Activated CD4-positive, alpha-beta T cell treated with anti-CD3 and anti-CD28 coated beads for 36 hours (primary cell): ENCODE measurements at places on chromosomes 7 and 10. TPM values are rescaled to one million over a fixed set of nuclear protein-coding genes. Genes with fewer than 3 reads are reported as not detected.
A peak's percentile ranks its signal among the peaks of the same experiment; 100 is the strongest.

The PCLO gene
- total RNA-seq: not detected

- DNase-seq: no peak
Observed at GRCh38 chr10:121099592-121099991, 248.4 kb downstream of the WDR11 start.

DNA sequence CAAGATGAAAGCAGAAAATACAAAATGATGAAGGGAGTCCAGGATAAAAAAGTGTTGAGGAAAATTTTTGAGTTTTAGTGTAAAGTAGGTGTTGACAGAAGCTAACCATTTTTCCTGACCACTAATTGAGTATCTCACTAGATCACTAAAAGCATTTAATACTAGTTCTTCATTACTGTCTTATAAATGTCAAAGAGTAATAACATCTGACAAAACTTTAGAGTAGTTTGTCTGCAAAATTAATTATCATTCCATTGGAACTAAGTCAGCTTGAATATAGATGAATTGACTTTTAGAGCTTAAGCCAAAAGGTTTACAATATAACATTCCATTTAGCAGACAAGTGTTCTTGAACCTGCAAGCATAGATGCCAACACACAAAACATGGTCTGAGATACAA lies 232.9 kb downstream of the FOXP2 start:
- DNase-seq: no peak

The HYAL4 gene
- 0.25 TPM for total RNA-seq

GRCh38 chr7:85392326-85392725 lies 205.5 kb upstream of the SEMA3D start:
- no peak for DNase-seq

DNA sequence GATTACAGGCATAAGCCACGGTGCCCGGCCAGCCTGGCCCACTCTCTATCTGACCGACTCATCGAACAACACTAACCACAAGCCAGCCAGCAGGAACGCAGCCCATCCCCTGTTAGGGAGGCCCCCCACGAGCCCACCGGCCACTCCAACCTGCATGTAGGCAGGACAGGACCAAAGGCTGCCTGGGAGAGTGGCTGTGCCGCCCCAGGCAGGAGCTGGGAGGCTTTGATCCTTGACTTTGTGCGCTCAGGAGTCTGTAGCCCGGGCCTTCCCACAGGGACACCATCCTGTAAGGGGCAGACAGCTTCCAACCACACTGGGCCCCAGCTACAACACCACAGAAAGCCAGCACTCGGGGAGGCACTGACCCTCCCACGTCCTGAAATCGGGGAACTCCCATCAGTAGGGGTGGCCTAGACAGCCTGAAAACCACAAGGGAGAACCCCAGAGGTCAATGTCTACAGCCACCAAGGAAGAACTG lies 29.4 kb downstream of the GRID1 start:
- no peak for DNase-seq

GRCh38 chr7:31950091-31950755 lies 120.0 kb downstream of the PDE1C start:
- no peak for DNase-seq

DNA sequence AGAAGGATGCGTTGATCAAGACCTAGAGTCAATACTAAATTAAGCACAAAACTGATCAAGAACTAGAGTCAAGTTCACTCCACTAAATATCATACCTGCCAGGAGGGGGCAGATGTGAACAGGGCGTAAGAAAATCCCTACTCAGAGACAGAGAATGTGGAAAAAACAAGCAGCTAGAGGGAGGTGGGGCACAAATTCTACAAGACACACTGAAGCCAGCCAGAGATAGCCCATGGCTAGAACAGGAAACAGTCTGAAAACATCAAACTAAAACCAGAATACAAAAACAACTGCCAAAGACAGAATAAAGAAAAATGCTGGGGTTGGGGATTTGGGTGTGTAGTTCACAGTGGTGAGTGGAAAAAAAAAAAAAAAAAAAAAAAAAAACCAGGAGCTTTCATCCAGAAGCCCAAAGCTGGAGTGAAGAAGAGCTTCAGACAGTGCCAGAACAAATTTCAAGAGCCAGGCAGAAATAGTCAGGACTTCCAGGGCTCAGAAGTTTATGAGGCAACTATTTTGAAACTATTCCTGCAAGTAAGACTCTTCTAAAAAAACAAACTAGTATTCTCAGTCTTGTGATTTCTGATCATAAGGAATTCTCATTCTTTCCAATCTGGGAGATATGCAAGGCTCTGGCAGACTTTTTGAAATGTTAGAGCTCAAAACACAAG lies 118.3 kb downstream of the CCDC71L start:
- peak; percentile 70 for DNase-seq

DNA sequence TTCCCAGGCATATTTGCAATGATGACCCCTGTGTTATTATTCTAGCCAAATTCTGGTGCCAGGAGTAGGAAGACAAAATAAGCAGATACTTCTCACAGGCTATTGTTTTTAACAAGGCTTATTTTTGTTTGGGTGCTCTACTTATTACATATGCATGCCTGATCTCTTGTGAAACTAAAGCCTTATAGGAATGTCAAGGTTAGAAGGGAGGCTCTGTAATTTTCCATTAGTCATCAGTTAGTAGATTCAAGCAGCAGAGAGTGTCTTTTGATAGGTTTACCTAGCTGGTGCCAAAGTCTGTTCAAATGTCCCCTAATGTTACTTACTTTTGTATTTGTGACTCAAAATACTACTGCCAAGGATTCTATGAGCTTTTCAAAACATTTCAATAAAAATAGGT lies 11.7 kb upstream of the TMEM106B start:
- no peak for DNase-seq

- no peak for DNase-seq
Observed at GRCh38 chr10:8146650-8147049, 92.2 kb downstream of the GATA3 start.

The CREB5 gene
- total RNA-seq: 0.50 TPM

The NUTM2D gene
- total RNA-seq: 1.3 TPM

DNA sequence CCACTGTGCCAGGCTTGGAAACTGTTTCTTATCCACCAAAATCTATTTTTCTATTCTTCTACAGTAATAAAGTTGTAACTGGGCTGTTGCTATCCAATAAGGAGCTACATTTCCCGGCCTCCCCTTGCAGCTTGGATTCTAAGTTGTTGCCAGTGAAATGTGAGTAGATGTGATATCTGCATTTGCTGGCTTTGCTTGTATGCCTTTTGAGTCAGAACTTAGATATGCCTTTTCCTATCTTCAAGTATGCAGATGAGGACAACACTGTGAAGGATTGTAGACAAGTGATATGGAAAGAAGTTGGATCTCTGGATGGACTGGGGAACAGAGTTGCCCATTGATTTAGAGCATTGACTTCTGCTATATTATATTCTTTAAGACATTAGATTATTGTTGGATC lies 236.9 kb downstream of the REEP3 start:
- DNase-seq: no peak

DNA sequence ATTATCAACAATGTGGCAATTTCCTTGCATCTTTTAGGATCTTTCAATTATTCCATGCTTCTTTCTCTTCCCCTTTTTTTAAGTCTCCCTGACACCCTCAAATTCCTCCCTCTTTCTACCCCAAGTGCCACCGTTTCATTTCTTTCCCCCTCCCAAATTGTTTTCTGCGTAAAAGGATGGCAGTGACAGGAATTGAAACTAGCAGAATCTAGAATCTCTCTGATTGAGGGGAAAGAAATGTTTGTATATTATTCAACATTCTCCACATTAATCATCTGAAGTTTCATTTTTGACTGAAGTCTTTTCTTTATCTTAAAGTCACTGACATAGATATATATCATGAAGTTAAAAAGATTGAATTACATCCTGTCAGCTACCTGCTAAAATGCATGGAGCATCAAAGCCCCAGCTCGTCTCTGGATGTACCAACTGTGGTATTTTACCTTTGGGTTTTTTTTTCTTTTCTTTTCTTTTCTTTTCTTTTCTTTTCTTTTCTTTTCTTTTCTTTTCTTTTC lies 633.5 kb downstream of the SORCS3 start:
- DNase-seq: peak; percentile 7

DNA sequence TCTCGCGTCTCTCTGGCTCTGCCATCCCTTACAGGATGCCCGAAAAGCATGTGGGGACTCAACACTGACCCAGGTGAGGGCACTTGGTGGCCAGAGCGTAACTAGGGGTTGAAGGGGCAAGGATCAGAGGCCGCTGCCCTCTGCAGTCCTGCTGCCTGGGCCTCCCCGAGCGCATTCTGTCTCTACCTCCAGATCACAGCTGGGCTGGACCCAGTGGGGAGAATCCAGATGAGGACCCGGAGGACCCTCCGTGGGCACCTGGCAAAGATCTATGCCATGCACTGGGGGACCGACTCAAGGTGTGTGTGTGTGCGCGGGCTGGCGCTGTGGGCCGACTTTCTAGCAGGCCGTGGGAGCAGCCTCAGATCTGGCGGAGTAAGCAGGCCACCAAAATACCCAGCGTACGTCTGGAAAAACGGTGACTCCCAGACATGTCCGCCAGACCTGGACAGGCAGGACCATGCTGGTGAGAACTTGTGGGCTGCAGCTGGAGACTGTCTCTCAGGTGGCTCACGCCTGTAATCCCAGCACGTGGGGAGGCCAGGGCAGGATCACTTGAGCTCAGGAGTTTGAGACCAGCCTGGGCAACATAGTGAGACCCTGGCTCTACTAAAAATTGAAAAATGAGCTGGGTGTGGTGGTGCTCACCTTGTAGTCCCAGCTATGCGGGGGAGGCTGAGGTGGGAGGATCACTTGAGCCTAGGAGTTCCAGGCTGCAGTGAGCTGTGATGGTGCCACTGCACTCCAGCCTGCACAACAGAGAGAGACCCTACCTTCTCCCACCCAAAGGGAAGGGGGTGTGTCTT lies 3.2 kb downstream of the GNB2 start:
- DNase-seq: no peak

DNA sequence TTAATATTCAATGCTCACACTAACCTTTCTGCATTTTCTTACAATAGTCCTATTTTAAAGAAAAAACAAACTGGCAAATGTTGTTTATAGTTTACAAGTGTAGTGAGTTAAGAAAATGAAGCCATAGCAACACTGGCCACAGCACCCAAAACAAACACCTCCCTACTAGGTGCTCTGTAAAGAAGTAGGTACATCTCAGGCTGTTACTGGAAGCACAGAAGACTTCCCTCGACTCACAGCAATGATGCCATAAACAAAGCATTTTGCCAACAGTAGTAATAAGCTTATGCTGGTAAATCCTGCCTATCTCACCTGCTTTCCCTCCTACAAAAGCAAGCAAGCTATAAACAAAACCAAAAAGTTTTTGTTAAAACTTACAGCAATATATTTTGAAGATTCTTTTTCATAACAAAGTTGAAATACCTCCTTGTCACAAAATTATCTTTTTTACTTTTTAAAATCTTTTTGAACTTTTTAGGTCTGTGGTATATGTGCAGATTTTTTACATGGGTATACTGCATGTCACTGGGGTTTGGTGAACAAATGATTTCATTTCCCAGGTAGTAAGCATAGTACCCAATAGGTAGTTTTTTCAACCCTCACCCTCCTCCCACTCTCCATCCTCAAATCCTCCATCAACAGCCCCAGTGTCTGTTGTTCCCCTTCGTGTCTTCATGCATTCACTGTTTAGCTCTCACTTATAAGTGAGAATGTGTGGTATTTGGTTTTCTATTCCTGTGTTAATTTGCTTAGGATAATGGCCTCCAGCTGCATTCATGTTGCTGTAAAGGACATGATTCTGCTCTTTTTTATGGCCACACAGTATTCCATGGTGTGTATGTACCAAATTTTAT lies 28.4 kb downstream of the COA1 start:
- DNase-seq: no peak

DNA sequence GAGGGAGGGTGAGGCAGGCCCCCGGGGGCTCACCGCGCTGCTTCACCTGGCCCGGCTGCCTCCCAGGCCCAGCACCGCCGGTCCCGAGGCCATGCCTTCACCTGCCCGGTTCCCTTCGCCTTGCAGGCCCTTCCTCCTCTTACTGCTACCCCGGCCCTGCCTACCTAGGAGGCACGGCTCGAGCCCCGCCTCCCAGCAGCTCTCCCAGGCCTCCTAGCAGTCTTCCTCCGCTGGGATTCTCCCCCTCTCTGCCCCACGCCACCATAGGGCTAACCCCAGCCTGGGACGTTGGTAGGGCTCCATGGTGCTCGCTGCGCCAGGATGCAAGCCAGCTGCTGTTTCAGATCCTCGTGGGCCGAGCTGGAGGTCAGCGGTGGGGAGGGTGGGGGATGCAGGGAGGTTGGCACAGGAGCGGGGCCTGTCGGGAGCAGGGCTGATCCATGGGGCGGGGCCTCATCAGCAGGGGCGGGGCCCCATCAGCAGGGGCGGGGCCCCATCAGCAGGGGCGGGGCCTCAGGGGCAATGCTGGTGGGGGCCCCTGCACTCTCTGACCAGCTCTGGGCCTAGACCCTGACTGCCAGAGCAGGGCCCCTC lies 63.3 kb downstream of the RASGEF1A start:
- peak; percentile 50 for DNase-seq

- no peak for DNase-seq
Observed at GRCh38 chr7:102251531-102252365, 34.9 kb upstream of the SH2B2 start.

The KCNIP2 gene
- 2.7 TPM for total RNA-seq

- no peak for DNase-seq
Observed at GRCh38 chr10:7421526-7421925, 10.7 kb upstream of the SFMBT2 start.

DNA sequence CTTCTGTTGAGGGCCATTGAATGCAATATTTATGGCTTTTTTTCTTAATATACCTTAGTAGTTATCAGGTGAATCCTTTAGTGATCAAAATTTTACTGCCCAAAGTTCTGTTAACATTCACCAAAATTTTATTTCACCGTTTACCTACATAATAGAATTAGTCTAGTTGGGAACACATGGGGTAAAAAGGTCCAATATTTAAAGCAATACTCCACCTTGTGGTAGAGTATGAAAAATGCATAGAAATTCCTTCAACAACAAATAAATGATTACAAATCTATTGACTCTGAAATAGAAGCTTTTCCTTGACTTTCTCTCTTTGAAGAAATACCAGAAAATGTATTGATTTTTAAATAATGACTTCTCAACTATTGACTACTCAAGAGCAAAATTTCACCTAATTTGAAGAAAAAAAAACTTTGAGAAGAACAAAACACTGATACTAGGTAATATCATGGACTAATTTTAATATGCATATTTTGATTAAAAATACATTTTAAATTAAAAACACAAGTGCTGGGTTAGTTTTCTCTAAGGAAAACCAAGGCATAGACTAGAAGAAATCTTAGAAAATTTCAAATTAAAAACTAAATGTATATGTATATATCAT lies 43.3 kb downstream of the POLR1F start:
- no peak for DNase-seq

GRCh38 chr7:28005075-28005846 lies 175.3 kb downstream of the JAZF1 start:
- DNase-seq: no peak

DNA sequence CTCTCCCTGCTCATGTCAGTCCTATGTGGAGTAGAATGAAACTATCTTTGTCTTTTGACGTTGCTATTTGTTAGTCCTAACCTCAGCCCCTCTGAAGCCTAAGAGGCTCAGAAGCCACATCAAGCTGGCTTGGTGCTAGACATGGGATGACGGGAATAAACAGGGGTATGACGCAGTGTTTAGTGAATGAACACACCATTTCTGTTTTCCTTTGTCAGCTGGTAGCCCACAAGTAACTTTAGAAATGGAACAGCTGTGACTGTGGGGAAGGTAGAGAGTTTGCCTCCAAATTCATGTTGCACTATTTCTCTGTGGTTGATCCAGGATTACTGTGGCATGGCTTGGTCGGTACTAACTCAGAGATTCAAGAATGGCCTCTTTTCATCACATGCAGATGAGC lies 31.3 kb downstream of the COX15 start:
- DNase-seq: no peak
